Activated T-cell treated with anti-CD3 and anti-CD28 coated beads, Interleukin-2, amount 50 U/mL, for 48 hours (primary cell): ENCODE measurements at places on chromosomes 3 and 15.

DNA sequence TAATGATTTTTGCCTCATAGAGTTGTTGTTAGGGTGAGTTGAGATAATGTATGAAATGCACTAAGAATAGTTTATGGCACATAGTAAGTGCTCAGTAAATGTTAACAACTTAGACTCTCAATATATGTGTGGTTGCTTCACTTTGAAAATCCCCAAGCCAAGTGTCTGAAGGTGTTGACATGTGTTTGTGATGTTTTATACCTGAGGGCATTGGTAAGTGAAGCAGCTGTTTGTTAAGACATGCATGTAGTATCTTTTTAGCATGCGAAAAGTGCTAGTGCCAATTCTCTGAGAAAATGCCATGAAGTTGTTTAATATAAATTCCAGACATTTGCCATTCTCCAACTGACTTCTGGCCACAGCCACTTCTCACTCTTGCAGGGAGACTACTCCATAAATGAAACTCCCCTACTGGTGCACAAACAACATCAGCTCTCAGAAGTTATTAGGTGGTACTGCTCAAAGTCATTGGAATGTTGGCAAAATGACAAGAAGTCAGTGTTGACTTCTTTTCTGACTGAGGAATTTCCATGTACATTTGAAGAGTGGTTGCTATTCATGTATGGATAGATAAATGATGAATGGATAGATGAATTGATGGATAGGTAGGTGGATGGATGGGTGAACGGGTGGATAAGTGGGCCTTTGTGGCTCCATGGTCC is 103.6 kb upstream of the NUDT16 start:
- no peak for DNase-seq

DNA sequence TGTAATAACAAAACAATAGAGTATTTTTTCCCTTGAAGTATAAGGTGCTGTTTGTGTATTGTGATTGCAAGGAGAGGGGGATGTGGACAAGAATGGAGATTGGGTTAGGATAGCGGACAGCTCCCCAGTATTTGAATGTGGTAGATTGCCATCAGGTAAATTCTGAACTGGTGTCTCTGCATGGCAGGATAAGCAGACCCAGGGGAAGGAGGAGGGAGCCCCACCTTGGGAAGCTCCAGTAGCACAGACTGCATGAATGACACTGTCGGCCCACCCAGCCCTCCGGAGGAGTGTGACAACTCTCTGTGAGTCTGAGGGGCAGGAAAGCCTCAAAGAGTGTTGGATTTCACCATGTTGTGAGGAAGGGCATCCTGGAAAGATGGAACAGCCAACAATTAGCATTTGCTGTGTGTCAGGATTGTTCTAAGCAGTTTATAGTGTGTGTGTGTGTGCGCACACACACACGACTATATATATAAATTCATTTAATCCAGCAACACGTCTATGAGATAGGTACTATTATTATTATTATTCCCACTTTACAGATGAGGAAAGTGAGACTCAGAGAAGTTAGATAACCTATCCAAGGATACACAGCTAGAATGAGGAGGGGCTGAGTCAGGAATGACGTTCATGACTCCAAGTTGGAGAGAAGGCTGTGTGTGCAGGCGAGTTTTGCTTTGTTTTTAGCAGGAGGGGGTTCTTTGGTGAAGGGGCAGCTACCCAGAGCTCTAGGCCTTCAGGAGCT is 63.4 kb upstream of the LCTL start:
- DNase-seq: no peak

DNA sequence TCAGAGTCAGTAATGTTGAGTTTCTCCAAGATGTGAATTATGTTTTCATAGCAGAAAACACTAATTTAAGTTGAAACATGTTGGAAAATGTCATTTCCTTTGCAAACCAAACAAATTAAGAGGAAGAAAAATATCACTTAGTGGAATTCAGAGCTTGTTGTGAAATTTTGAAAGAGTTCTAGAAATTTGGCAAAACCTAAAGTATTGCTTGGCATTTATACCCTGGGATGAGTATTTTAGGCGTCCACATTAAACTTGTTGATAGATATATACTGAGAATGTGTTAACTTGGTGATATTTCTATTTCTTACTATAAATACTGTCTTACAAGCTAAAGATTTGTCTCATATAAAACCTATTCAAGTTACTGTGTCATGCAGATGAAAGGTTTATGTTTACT is 335.2 kb downstream of the NSUN3 start:
- no peak for DNase-seq

DNA sequence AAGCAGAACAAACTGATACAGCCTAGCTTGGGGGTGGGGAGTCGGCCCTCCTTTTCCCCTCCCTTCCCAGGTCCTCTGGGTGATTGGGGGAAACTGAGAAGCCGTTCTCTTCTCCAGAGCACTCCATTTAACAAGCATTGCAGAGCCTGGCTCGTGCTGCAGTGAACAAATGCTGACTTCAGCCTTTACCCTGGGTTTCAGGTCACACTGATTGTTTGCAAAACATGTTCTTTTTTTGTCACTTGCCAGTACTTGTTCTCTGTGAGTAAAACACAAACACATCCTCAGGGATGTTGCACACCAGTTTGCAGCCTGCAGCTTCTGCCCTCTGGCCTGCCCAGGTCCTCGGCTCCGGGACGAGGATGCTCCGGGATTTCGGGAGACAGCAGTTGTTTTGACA is 132.8 kb downstream of the PGPEP1L start:
- no peak for DNase-seq

DNA sequence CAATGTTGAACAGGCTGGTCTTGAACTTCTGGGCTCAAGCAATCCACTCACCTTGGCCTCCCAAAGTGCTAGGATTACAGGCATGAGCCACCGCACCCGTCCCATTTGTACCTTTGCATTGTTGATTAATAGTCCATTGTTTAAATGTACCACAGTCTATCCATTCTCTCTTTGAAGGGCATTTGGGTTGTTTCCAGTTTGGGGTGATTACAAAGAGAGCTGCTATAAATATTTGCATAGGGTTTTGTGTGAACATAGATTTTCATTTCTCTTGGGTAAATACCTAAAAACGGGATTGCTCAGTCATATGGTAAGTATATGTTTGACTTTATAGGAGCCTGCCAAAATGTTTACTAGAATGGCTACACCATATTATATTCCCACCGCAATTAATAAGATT is 13.7 kb upstream of the PTPRG start:
- DNase-seq: no peak

DNA sequence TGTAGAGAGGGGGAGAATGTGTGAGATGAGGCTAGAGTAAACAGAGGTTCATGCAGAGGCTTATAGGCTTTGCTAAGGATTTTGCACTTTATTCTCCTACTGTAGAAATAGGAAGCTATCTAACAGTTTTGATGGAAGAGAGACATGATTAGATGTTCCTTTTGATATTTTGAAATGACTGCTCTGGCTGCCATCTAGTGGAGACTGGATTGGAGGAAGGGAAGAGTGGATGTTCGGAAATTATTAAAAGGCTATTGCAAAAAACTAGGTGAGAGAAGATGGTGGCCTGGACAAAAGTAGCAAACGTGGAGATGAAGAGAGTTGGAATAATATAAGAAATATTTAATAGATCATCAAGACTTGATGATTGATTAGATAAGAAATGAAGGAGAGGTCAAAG is 42.2 kb downstream of the SYN2 start:
- DNase-seq: no peak

GRCh38 chr3:12479919-12480427 is 4.3 kb upstream of the TSEN2 start:
- peak; percentile 30 for DNase-seq

DNA sequence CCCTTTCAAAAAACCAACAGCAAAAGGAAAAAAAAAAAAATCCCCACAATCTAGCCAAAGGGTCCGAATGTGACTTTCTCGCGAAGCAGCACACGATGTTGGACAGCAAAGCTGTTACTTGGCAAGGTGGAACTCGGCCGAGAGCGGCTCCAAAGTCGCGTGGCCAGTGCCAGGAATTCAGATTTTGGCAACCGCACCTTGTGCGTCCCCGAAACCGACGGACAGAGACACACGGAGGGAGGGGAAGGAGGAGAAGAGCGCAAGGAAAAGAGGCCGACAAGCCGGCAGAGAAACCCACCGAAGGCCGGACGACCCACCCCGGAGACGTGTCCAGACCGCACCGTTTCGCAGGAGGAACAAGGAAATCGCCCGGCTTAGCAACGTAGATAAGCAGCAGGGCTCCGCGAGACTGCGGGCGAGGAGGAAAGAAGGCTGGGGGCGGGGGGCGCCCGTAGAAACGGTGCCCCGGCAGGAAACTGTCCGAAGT is 517.3 kb downstream of the MECOM start:
- peak; percentile 24 for DNase-seq

- no peak for DNase-seq
Observed at GRCh38 chr3:11553436-11554235, 90.1 kb downstream of the VGLL4 start.

- no peak for DNase-seq
Observed at GRCh38 chr3:13590841-13591520, 42.1 kb downstream of the FBLN2 start.

DNA sequence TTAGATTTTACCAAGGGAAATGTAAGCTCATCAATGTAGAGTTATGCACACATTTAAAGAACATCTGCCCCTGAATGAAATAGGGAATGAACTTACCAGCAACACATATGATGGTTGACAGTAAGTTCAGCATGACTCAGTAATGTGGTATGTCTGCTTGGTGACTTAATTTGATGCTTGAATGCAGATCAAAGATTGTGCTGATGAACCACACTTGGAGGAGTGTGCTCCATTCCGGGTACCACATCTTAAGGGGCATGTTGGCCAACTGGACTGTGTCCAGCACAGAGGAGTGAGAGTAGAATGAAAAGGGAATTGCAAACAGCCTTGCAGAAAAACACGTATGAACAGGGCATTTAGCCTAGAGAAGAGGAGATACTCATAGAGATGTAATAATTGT is 171.0 kb upstream of the RARB start:
- no peak for DNase-seq

- no peak for DNase-seq
Observed at GRCh38 chr3:150215616-150216015, 192.5 kb upstream of the TSC22D2 start.

DNA sequence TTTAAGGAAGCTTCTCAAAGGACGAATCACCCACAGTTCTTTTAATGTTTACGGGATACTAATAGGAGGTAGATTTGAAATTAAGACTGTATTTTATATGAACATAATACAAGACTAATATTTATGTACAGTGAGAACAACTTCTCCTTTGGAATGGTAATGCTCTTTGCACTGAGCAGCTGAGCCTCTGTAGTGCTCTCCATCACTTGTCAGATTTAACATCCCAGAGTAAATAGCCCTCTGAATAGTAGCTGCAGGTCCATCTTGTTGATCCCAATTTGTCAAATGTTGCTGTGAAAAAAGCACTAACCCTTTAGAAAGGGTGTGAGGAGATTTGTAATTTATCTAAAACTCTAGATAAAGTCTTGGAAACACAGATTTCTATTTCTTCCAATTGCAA is 351.4 kb upstream of the KCNMB2 start:
- no peak for DNase-seq

DNA sequence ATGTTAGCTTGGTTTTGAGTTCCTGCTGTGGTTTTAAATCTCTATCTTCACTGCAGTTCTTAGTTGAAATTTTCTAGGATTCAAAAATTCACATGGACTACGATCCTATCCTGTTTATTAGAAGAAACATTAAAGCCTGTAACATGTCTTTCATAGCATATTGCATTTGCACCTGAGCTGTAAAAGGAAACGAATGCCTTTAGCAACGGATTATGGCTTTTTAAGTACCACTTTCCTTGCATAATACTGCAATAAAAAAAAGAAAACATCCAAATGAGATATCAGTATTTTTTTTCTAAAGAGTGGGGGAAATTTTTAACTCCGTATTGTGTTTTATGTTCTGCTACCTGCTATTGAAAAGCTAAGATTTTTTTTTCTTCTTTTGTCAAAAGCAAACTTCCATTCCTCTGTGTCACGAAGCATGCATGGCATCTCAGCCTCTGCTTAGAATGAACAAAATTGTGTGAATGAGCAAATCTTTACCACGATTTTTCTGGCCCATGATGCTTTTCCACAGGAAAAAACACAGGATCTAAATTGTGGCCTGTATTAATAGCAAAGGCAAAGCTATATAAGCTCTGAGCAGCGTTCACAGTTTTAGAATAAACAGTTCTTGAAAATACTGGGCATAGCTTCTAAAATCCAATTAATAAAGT is 110.0 kb upstream of the CDIN1 start:
- no peak for DNase-seq

DNA sequence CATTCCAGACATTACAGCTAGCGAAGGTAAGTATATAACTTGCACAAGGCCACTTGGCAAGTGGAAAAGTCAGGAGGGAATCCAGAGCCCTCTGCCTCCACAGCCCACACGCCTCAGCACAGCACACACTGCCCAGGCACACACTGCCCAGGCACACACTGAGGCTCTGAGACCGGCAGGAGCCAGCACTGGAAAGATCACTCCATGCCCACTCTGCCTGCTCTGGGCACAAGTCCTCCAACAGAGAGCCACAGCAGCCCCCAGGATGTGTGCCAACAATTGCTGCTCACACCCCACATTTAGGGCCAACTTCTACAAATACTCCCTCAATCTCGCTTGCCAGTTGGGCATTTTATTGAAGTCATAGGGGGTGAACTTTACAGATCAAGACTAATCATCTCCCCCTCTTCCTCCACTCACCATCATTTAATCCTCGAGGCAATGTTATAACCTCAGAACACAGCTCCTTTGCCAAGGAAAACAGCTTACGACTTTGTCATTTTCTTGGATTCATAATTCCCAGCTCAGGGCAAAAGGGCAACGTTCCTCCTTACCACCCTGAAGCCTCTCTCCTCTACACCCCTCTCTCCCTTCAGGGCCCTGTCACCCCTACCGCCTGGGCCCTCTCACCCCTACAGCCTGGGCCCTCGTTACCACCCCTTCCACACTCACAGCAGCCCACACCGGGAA is 53.0 kb upstream of the TPM1 start:
- DNase-seq: no peak

DNA sequence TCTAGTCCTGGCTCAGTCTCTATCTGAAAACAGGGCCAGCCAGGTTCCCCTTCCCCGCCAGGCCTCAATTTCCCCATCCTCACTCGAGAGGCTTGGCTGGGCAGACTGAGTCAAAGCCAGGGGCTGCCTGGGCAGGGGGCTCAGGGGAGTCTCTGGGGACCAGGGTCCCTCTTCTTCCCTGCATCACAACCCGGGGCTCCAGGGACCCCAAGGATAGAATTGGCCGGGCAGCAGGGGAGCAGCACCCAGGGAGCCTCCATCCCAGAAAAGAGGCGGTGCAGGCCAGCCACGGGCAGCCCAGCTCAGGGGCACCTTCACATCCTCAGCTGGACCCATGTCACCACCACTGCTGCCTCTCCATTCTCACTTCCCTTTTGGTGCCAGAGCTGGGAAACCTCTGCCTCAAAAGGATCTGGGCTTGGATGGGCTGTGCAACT is 13.3 kb upstream of the PLXND1 start:
- no peak for DNase-seq

DNA sequence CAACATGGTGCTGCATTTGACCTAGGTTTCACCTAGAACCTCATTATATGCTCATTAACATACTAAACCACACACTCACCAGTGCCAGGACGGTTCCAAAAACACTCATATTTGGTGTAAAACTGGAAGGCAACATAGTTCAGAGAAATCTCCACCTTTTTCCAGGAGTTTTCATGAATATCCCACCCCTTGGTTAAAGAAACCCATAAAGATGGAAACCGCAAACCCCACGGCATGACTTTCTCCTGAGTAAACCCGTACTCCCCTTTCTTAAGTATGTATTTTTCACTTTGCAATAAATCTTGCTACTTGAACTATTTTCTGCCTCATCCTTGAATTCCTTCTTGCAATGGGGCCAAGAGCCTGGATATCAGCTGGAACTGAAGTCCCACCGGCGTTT is 379.3 kb downstream of the MAGI1 start:
- no peak for DNase-seq

- no peak for DNase-seq
Observed at GRCh38 chr3:143151004-143151731, 31.6 kb downstream of the CHST2 start.
